NCI-H82 (cell line): ENCODE measurements at places on chromosomes 2 and 18.

DNA sequence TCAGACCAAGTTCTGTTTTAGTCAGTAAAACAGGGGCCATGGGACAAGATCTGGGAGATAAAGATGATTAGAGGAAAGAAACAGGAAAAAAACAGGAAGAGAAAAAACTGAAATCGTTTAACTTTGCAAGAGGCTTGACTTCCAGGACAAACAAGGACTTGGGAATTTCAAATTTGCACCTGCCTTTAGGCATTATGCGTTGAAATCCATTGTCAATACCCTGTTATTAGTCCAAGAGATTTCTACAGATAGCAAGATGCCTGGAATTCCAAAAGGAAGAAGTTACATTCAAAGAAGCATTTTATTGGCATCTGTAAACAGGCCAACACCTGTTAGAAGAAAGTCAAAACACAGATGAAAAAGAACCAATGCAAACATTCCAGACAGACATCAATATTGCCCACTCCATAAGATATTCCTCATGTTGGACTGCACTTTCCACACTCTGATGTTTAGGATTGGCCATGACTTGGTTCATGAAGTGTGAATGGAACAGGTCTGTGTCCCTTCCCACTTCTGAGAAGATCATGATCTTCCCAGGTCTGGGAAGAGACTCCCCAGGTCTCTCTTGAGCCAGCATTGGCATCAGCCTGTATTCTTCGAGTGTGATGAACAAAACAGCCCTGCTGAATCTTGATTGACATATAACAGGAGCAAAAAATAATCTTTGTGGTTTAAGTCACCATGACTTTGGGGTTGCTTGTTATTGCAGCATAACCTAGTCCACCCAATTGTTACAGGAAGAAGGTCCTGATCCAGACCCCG lies 181.4 kb upstream of the FN1 start:
- no peak for DNase-seq

DNA sequence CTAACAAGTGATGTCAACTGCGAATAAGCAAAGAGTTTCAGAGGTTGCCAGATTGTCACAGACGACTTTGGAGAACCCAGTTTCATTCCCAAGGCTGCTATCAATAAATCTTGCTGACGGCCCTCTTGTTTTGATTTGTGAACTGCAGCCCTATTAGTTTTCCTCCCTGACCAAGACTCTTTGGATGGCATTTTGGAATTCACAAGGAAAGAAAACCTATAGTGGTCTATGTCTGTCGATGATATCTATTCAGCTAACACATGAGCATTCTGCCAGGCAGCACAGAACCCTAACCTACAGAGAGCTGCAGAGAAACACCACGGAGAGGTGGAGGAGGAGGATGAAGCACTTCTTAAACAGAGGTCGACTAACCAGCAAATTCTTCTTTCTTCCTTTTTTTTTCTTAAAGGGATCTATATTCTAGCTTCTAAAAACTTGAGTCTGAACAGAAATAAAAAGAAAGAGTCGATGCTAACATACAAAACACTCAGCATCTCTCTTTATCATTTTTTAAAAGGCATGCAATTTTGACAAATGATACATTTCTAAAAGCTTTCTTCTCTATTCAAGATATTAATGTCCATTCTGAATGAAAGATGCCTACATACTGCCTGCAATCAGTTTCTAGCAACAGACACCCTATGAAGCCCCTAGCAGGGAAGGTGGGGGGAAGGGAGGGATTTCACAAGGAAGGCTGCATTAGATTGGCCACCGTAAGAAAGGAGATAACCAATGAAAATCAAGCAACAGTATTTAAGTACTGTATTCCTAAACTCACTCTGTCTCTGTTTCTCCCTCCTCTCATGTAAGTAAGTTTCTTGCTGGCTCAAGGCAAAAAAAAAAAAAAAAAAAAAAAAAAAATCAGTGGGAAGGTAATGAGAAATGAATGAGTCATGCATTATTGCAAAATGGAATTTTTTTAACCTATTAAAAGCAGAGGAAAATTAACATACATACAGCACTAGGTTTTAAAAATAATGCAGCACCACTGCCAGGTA lies 83.0 kb upstream of the CHRNA1 start:
- peak; percentile 95 for DNase-seq

DNA sequence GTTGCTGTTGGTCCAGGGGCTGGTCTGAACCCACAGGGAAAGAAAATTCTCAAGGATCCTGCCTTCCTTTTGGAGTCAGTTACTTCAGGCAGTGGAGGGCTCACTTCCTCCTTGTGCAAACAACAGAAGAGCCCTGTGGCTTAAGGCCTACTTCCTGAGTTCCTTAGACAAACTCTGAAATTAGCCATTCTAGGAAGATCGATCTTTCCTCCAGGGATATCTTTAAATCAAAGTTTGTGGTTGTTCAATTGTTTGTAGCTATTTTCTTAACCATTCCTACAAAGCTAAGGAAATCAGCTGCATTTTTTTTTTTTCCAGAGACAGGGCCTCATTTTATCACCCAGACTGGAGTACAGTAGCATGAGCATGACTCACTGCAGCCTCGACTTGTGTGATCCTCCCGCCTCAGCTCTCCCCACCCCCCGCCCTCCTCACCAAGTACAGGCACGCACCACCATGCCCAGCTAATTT lies 156.0 kb downstream of the TANC1 start:
- DNase-seq = peak; percentile 57

DNA sequence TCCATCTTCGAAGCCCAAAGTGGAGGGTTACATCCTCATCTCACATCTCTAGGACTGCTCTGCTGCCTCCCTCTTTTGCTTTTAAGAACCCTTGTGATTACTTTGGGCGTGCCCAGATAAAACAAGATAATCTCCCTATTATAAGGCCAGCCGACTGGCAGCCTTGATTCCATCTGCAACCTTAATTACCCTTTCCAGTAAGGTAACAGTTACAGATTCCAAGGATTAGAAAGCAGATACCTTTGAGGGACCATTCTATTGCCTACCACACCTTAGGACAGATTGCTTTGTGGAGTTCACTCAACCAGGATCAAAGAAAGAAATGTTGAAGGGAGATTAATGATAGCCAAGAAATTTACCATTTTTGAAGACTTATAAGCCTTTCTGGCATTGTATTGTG lies 250.8 kb upstream of the ACVR2A start:
- DNase-seq = peak; percentile 94

- peak; percentile 73 for DNase-seq
These were observed 1310.8 kb upstream of the SLC39A10 start for GRCh38 chr2:194346193-194346592.

DNA sequence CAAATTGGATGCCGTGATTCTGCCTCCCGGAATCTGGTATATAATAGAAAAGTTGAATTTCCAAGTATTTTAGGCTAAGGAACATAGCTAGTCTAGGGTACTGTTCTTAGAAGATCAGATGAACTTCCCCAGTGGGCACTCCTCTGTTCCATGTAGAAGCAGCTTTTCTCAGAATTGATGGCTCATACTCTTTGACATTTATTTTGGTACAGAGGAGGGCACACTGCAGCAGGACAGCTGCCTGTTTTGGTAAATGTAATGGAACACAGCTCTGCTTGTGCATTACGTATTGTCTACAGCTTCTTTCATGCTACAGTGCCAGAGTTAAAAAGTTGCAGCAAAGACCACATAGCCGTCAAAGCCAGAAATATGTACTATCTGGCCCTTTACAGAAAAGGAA lies 10.8 kb downstream of the YPEL5 start:
- no peak for DNase-seq

DNA sequence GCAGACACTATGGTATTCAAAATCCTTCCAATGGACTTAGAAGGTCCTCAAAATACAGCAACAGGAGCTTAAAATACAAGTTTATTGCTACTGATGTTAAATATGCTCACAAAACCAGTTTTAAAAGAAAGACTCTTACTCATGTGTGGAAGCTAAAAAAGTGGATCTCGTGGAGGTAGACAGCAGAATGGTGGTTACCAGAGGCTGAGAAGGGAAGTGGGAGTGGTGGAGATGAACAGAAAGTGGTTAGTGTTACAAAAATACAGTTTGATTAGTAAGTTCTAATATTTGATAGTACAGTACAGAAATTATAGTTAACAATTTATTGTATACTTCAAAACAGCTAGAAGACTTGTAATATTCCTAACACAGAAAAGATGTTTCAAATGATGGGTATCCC lies 12.1 kb downstream of the ADAM17 start:
- DNase-seq = no peak

- DNase-seq = peak; percentile 18
These were observed 84.0 kb downstream of the SMAD2 start for GRCh38 chr18:47846431-47846830.

DNA sequence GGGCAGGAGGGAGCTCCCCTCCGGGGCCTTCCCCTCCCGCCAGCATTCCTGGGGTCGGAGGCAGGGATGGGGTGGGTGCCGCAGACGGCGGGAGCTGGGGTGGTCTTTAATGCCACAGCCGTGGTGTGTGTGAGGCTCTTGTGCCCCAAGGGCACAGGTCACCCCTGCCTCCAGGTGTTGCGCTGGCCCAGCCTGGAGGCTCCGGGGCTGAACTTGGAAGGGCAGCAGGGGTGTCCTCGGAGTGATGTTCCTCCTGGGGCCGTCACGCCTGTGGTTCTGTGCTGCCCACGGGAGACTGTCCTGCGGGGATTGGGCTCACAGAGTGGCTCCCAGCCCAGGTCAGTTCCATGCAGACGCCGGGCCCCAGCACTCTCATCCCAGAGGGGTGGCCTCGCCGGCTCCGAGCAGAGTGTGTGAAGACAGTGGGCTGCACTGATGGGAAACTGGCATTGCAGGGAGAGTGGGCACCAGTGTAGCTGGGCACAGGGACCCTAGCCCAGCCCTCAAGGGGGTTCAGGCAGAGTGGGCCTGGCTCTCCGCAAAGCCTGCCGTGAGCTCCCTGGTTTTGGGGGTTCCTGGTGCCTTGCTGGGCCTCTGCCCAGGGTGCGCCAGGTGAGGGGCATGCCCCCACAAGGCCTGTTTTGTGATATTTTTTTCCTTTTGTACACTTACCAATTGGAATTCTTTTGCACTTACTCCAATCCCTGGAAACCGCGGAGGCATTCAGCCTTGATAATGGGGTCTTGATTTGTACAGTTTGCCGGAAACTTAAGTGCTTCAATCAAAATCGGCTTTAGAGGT lies 56.7 kb downstream of the NFATC1 start:
- DNase-seq = no peak

- DNase-seq = no peak
These were observed 78.4 kb upstream of the CYP1B1 start for GRCh38 chr2:38154395-38154794.

DNA sequence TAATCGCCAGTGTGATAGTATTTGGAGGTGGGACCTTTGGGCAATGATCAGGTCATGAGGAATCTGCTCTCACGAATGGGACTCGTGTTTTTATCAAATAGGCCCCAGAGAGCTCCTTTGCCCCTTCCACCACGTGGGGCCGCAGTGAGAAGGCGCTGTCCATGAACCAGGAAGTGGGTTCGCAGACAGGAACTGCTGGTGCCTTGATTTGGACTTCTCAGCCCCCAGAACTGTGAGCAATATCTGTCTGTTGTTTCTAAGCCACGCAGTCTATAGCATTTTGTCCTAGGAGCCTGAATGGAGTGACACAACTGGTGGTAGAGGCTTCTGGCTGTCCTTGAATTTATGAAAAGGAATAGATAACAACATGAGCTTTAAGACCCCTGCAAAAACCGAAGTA lies 111.2 kb upstream of the HDAC4 start:
- DNase-seq = no peak

GRCh38 chr2:187171318-187171717 lies 276.7 kb downstream of the CALCRL start:
- no peak for DNase-seq

DNA sequence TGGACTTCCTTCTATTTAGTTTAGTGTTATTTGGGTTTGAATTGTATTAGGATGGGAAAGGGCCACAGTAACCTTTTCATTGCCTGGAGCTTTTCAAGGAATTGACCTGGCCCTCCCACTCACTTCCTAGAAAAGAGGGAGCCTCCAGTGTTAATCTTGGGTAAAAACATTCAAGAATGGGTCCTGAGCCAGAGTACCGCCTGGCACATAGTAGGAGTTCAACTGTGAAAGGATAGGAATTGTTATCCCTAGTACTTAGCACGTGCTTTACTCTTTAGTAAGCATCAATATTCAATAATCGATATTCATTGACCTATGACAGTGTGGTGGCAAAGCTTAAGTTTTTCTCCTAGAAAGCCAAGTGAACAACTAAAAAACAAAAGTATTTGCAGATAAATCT lies 179.9 kb downstream of the IRS1 start:
- DNase-seq = no peak

- DNase-seq = no peak
These were observed 32.5 kb downstream of the PTPN18 start for GRCh38 chr2:130388221-130388907.

GRCh38 chr2:68756178-68756577 lies 21.6 kb downstream of the ARHGAP25 start:
- no peak for DNase-seq

DNA sequence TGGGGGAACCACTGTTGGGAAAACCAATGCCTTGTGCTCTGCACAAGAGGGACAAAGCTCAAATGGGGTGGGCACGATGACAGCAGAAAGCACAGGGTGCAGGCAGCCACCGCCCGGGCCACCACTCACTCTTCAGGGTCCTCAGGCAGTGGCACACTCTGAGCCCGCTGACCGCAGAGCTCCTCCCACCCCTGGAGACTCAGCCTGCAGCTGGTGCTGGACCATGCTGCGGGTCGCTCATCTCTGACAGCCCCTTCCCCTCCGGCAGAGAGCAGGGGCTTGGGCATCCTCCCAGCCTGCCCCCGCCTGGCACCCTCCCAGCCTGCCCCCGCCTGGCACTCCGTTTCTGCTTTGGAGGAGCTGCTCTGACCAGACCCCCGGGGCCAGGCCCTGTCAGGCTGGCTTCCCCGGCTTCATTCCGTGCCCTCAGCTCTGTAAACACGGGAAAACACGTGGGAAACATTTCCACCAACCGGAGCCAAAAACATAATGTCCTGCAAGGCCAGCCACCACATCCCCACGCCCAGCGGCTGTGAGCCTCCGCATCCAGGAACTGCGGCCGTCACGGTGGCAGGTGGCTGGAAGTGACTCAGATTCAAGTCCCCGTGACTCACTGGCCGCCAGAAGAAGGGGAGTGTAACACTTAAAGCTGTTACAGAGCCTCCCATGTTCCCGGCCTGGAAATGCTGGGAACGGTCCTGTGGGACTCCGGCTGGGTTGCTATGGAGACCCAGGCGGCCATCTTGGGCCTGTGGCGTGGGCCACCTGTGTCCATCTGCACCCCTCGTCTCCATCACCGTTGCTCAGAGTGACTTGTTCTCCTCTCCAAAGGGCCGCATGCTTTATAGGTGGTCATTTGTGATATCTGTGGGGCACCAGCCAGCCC lies 6.8 kb upstream of the SNED1 start:
- peak; percentile 35 for DNase-seq

- no peak for DNase-seq
These were observed 7.4 kb downstream of the ARHGEF4 start for GRCh38 chr2:130844161-130844560.

DNA sequence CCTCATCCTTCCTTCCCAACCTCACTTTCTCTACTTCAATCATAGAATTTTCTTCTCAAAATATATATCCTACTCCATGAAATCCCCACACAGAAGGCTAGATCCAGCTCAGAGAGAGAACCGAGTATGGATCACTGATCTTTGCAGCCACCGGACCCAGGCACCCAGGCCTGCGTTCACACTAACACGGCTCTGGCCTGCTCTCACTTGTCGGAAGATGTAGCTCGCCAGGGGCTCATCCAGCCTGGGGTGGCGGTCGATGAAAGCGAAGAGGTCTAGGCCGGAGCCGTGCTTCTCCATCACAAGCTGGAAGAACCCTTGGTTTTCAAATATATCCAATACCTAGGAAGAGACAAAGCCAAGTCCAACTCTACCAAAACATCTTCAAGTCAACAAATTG lies 12.7 kb upstream of the MTERF4 start:
- no peak for DNase-seq
